ENCODE measurements at places on chromosomes 11 and 22. TPM values are rescaled to one million over a fixed set of nuclear protein-coding genes. Genes with fewer than 3 reads are reported as not detected.

PPP6R3 gene
- 95.7 TPM for total RNA-seq

C11orf97 gene
- total RNA-seq, result not detected

NLRP14 gene
- not detected for total RNA-seq

OR2AG2 gene
- total RNA-seq, result 0.29 TPM

POU2AF2 gene
- not detected for total RNA-seq

OR2AT4 gene
- not detected for total RNA-seq

ADAMTS8 gene
- 24.1 TPM for total RNA-seq

OR52I2 gene
- not detected for total RNA-seq

CCDC116 gene
- total RNA-seq, result not detected

CALCA gene
- not detected for total RNA-seq

HOATZ gene
- total RNA-seq, result not detected

OR51B2 gene
- total RNA-seq, result not detected

MYOD1 gene
- total RNA-seq, result not detected

All from stomach (tissue), 19 donors.